ENCODE measurements at places on chromosomes 7 and 10.
A peak's percentile ranks its signal among the peaks of the same experiment; 100 is the strongest.

DNA sequence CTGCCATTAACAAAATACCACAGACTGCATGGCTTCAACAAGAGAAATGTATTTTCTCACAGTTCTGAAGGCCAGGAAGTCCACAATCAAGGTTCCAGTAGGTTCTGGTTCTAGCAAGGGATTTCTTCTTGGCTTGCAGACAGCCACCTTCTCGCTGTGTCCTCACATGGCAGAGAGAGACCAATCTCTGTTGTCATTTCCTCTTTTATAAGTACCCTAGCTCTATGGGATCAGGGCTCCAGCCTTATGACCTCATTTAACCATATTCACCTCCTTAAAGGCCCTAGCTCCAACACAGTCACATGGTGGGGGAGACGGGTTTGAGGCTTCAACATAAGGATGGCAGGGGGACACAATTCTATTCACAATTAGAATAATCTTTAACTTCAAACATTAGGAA, 23.6 kb downstream of the ABI1 start:
- no peak for DNase-seq

- no peak for DNase-seq
Measured at GRCh38 chr10:79383974-79384606, 36.8 kb downstream of the PPIF start.

GRCh38 chr10:119655566-119656001, 4.4 kb downstream of the BAG3 start:
- DNase-seq = peak; percentile 49

- DNase-seq = no peak
Measured at GRCh38 chr10:112899391-112900065, 50.5 kb upstream of the TCF7L2 start.

DNA sequence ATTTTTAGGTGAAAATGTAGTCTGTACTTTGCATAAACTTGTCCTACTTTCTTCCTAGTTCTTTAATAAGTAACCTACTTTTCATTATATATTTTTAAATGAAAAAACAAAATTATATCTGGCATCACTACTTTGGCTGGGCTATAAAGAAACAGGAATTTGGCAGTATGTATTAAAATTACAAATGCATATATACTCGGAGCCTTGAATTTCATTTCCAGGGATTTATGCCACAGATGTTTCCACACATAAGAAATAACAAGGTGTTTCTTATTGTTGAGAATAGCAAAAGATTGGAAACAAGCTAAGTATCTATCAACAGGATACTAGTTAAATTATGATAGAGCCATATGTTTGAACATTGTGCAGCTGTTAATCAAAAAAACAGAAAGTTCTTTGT, 2.2 kb upstream of the ARHGAP12 start:
- DNase-seq = no peak

DNA sequence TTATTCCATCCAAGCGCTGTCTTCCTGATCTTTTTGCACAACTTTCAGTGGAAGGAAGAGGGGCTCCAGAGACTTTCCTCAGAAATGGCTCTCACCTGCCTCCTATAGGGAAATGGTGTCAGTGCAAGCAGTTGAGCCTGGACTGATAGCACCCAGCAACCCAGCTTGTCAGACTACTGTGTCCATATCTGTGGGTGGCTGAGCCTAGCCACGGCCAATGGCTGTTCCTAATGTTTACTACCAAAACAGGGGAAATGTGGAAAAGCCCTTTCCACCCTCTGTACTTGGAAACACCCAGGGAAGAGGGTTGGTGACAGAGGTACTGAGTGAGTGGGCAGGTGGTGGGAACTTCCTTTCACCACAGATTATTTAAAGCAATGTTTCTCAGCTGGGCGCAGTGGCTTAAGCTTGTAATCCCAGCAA, 4.3 kb upstream of the YKT6 start:
- peak; percentile 77 for DNase-seq

DNA sequence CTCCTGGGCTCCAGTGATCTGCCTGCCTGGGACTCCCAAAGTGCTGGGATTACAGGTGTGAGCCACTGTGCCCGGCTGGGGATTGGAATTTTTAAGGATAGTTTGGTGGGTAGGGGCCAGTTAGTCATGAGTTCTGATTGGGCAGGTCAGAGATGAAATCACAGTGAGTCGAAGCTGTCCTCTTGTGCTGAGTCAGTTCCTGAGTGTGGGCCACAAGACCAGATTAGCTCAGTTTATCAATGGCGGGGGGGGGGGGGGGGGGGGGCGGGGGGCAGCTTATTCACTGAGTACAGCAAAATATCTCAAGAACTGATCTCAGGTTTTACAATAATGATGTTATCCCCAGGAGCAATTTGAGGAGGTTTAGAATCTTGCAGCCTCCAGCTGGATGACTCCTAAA, 11.6 kb upstream of the ERCC6 start:
- DNase-seq = peak; percentile 55

GRCh38 chr10:132926777-132927650, 15.4 kb downstream of the CFAP46 start:
- no peak for DNase-seq

DNA sequence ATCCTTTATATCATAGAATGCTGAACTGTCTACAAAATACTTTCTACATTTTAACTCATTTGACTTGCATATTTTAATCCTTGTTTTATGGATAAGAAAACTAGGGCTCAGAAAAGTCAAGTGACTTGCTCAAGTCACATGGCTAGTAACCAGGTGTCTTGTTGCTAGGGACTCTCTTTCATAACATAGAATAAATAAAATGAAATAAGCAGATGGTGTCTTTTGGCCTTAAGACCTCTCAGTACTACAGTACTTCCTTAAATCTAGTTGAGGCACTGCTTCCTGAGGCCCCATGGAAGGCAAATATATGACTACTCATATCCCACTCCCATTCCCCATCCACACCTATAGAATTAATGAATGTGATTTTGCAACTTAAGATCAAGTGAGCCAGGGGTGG, 87.9 kb downstream of the CDK6 start:
- no peak for DNase-seq

GRCh38 chr7:25031007-25031406, 51.0 kb upstream of the OSBPL3 start:
- no peak for DNase-seq

DNA sequence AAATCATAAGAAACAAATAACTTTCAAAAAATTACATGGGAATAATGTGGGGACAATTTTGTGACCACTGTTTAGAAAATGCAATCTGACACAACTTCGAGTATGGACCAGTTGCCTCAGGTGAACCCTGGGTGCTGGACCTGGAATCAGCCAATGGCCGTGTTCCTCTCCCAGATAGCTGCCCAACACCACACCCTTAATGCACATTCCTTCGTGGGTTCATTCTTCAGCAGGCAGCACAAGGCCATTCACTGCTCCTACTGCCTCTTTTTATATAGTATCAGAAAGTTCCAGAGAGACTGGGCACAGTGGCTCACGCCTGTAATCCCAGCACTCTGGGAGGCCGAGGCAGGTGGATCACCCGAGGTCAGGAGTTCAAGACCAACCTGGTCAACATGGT, 89.1 kb upstream of the PARD3 start:
- DNase-seq = no peak

GRCh38 chr10:7153750-7154149, 257.1 kb downstream of the SFMBT2 start:
- DNase-seq = peak; percentile 23

- peak; percentile 35 for DNase-seq
Measured at GRCh38 chr10:93319896-93320295, 162.2 kb downstream of the MYOF start.

- DNase-seq = no peak
Measured at GRCh38 chr7:98881561-98882315, 3.4 kb downstream of the TRRAP start.

GRCh38 chr7:98400542-98401340, at the start of gene BAIAP2L1:
TSS of gene BAIAP2L1 (minus strand) at chr7:98401090. CDS start at chr7:98400852, 238 bp downstream.
- peak; percentile 89 for DNase-seq

DNA sequence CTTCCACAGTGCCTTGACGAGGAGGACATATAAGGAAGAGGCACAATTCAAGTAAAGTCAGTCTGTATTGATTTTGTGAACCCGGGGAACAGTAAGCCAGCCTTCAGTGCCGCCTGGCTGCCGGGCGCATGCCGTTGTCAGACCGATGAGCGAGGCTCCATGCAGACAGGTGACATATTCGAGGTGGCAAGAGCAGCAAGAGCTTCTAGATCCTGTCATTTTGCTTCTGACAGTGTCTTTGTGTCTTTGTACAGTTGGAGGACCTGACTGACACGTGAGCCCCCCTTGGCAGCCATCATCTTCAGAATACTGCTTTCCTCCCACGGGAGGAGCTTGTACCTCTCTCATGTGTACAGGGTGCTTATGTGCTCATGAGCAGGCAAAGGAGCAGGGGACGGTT, 387.5 kb upstream of the GALNT17 start:
- DNase-seq = no peak

- no peak for DNase-seq
Measured at GRCh38 chr7:138738114-138738513, 37.0 kb upstream of the SVOPL start.

- DNase-seq = peak; percentile 63
Measured at GRCh38 chr7:24831240-24831639, 74.0 kb upstream of the GSDME start.

GRCh38 chr7:157944051-157944450, 607.2 kb downstream of the DNAJB6 start:
- DNase-seq = no peak

- DNase-seq = no peak
Measured at GRCh38 chr7:135748770-135749169, at the start of gene FAM180A. TSS of gene FAM180A (minus strand) at chr7:135748813. CDS start at chr7:135748580, 233 bp downstream.

DNA sequence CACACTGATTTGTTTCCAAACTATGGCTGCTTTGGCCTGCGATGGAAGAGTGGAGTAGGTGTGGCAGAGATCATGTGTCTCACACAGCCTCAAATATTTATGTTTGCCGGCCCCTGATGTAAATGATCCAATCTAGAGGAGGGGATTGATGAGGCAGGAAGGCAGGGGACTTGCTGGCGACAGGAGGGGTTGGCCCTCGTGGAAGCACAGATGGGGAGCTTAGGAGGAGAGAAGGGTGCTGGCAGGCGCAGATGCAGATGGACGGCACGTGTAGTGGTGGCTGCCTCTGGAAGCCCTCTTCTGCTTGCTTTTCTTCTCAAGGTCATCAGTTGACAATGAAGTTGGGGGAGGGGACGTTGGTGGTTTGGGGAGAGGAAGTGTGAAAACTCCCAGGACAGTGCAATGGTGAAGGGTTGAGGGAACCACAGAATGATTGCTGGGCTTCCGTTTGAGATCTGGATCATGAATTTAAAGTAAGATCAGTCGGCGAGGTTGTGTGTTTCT, 15.4 kb downstream of the COL13A1 start:
- DNase-seq = no peak

DNA sequence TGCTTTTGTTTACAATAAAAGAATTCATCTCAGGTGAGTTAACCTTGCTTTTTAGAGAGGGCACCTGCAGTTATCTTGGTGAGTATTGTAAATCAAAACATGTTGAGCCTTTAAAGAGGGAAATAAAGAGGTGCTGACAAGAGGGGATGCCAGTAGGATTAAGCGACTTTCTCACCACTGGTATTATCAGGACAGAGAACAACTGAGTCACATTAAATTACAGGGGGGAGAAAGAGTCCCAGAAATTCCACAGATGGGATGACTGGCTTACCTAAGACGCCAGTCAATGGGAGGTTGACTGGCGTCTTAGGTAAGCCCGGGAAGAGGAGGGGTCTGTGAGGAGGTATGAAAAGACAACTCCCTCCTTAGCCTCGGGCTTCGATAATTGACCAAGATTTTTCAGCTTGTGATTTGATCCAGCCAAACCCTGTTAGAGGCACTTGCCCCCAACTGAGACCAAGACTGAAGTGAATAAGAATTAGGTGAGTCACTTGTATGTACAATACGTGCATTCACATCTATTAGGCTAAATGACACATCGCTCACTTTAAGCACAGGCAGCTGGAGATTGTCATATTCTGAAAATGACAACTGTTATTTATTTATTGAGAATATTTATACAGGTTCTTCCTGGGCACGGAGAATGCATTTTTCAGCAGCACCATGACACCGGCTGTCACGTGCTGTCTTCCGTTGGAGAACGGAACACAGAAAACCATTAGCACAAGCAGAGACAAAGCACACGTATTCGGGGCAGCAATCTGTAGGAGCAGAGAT, 117.6 kb downstream of the SEM1 start:
- DNase-seq = peak; percentile 23

GRCh38 chr10:102542800-102543418, 39.1 kb downstream of the SUFU start:
- DNase-seq = peak; percentile 57

DNA sequence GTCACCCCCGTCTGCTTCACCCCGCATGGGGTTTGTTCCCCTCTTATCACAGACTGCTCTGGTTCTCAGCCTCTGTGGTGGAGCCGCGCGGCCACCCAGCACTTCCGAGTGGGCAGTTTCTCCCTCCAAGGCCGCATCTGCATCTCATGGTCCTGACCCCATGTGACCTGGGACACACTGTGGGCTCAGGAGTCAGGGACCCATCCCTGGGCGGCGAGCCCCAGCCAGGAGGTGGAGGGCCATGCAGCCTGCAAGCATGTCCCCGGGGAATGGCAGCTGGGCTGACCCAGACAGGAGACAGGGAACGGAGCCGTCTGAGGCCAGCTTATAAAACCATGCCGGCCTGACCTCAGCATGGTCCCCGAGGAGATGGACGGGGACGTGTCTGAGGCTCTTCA, 25.2 kb upstream of the TTYH3 start:
- DNase-seq = no peak

GRCh38 chr10:70549962-70550458, 52.5 kb downstream of the PRF1 start:
- peak; percentile 83 for DNase-seq

DNA sequence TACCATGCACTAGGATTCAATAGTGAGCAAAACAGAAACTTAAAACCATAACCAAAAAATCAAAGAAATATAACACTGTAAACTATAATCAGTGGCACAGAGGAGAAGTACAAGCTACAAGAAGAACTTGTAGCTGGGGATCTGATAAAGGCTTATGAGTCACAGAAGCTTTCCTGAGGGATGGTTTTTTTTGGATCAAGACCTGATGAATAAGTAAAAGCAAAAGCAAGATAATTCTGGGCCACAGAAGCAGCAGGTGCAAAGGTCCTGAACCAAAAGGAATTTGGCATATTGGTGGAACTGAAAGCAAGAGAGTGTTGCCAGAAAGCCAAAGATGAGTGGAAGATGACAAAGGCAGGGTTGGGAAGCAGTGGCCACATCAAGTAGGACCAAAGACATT, 37.4 kb upstream of the BET1 start:
- DNase-seq = peak; percentile 49

- DNase-seq = no peak
Measured at GRCh38 chr7:37476428-37476827, 27.8 kb upstream of the ELMO1 start.
